ENCODE measurements at places on chromosomes 3 and 15.
A peak's percentile ranks its signal among the peaks of the same experiment; 100 is the strongest.

DNA sequence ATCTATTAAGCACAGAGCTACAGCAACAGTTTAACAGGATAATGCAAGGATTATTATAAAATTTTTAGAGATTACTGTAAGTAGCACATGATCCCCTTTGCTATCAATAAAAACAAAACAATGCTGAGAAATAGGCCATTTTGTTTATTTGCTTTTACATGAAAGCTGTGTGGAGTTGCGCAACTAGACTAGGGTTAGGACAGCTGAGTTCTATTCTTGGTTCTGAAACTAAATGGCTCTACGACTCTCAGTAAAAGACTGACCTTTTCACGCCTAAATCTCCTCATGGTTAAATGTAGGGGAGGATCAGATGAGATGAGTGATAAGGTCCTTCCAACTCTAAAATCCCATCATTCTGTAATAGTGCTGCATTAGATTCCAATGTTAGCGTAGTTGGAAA is 25.0 kb downstream of the KCNMB2 start:
- no peak for DNase-seq

- DNase-seq: no peak
These were observed 24.4 kb downstream of the IL1RAP start for GRCh38 chr3:190538288-190538687.

GRCh38 chr3:171086914-171087313 is 60.4 kb upstream of the SLC2A2 start:
- no peak for DNase-seq

DNA sequence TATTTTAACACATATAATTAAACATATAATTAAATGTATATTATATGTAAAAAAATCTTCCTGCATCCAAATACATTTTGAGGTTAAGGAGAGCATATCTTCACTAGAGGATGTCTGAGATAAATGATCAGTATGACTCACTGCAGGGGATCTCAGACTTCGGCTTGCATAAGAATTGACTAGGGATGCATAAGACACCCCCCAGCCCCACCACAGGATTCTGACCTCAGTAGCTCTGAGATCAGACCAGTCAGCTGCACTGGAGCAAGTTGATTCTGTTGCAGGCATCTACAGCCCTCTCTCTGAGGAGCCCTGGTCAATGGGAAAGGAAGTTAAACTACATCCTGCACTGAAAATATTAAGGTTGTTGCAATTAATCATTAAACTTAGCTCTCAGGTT is 29.0 kb upstream of the TBC1D21 start:
- DNase-seq: no peak

DNA sequence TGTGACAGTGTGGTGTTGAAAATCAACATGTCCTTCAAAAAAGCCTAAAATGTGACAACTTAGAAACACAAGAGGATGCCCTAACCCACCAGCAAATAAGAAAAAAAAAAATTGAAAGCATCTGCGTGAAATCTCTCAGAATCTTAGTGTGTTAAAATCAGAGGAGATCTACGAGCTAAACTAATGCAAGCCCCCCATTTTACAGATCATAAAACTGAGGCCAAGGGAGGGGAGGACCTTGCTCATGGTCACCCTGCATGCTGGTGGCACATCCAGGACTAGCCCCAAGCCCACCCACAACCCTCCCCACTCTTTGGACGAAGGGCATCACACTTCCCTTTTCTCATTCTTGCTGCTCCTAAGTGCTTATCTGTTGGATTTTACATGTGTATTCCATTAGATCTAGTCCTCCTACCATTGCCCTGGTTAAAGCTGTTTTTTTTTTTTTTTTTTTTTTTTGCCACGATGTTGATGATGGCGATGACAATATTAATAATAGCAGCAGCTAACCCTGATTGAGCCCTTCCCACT is 29.1 kb upstream of the NOX5 start:
- DNase-seq: no peak

DNA sequence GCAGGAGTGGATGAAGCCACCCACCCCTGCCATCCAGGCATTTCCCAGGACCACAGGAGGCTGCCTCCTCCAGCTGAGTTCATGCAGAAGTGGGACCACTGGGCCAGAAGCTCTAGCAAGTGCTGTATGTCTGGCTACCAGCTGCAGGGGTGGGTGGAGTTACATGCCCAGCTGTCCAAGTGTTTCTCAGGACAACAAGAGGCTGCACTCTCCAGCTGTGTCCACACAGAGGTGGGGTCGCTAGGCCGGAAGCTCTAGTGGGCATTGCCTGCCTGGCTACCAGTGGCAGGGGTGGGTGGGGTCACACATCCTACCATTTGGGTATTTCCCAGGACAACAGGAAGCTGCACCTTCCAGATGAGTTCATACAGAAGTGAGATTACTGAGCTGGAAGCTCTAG is 234.0 kb upstream of the PPP2R3A start:
- DNase-seq: no peak

DNA sequence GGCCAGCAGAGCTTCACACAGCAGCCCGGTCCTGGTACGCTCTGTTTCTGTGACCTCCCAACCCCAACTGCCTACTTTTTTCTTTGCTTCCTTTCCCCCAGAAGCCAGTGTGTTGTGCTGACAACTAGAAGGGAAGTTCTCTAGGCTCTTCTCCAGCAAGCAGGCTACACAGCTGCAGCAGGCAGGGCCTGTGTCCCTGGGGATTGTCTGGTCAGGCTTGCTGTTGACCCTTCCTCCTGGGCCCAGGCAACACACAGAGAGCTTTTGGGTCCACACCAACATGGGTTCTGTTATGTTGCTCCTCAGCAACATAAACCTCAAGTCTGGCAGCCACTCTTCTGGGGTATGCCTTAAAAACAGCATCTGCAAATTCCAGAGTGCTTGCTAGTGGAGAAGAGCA is 36.2 kb upstream of the TSPAN3 start:
- DNase-seq: no peak

GRCh38 chr3:45497963-45498362 is 96.6 kb upstream of the LIMD1 start:
- no peak for DNase-seq

DNA sequence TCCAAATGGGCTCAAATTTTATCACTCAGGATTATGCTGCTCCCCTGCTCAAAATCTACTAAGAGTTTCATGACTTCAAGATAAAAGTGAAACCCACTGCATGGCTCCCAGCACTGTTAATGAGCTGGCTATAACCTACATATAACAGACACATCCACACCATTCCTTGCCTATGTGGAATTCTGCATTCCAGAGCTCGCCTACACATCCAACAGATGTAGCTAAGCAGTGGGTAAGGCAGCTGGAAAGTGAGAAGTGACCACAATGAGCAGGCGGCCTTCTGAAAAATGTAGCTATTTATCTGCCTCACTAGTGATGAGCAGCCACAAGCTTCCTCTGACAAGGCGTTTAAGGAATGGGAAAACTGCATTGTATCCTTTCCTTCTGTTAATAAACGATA is 92.0 kb upstream of the TRIM42 start:
- no peak for DNase-seq

GRCh38 chr3:46848271-46849044 is 14.8 kb downstream of the MYL3 start:
- peak; percentile 63 for DNase-seq

- no peak for DNase-seq
These were observed 36.3 kb downstream of the CHDH start for GRCh38 chr3:53809764-53810400.

DNA sequence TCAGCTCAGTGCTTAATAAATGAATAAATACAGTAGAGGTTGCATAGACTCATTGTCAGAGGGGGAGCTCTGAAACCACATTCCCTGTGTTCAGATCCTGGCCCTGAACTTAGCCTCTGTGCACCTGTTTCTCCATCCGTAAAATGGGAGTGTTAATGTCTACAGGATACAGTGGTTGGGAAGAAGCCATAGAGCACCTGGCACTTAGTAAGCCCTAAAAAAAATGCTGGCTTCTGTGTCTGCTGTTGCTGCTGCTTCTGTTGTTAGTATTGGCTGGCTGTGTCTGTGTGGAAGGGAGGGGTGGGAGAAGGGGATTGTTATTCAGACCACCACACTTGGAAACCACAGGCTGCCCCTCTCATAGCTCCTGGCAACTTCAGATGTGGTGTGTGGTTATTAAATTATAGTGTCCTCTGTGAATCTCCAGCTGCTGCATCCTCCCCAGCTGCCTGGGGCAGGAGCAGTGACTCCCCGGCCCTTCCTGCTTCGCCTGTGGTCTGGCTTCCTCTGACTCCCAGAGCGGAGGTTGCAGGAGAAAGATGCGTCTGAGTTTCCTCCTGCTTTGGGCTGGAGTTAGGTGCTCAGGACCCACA is 31.0 kb downstream of the FGD5 start:
- DNase-seq: no peak

- no peak for DNase-seq
These were observed 33.0 kb downstream of the MITF start for GRCh38 chr3:69772152-69772867.

DNA sequence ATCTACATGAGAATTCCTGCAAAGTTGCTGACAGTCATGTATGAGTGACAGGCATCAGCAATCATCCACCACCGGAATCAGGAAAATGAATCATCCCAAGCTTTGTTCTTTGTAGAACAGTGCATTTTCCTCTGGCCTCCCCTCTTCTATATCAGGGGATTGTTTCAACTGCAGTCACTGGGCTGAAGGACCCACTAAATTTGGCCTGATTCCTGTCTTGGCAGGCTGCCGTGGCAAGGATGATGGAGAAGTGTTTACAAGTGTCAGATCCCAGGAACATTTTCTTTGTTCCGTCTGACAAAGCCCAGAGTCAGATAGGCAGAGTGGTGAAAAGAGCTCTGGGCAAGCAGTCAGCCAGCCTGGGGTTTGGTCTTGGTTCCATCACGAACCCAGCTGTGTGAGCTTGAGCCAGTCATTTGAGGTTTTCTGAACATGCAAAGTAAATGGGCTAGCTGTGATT is 175.1 kb upstream of the TSC22D2 start:
- no peak for DNase-seq

DNA sequence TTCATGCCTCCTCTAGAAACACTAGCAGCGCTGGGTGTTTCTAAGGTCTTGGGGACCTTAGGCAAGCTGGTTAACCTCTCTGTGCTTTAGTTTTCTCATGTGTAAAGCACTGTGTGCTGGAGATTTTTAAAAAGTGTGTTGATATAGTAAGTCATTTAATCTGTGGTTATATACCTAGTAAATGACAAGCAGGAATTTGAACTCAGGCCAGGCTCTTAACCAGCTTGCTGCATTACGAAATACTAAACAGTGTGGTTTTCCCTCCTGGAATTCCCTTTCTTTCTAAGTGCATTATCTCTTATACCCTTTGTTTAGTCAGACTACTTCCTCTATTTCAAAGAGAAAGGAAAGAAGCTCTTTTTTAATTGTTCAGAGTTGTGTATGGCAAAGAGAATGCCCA is 26.5 kb downstream of the NEO1 start:
- no peak for DNase-seq

- DNase-seq: no peak
These were observed 191.6 kb upstream of the MEIS2 start for GRCh38 chr15:37291920-37292319.

GRCh38 chr3:128390867-128391266 is 75.8 kb downstream of the DNAJB8 start:
- no peak for DNase-seq

GRCh38 chr3:24305795-24306467 is 188.7 kb downstream of the THRB start:
- no peak for DNase-seq

DNA sequence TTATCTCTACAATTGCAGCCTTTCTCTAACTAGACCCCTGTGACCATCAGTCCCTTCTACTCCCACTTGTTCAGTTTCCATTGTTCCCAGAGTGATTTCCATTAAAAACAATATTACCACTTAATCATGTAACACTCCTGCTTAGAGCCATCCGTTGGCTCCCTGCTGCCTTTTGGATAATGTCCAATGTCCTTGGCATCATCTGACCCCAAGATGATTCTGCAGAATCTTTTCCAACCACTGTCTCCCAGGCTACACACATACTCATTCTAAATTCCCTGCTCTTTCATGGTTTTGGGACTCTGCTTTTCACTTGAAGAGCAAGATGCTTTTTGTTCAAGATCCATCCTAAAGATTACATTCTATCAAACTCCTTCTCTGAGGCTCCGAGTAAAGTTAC is 7.1 kb downstream of the KCNH8 start:
- no peak for DNase-seq

Measured in activated CD4-positive, alpha-beta T cell treated with anti-CD3 and anti-CD28 coated beads, Interleukin-2, amount 50 U/mL, for 48 hours (primary cell).